Right renal cortex interstitium (tissue), 3 donors: ENCODE measurements at places on chromosomes 7 and 10.

DNA sequence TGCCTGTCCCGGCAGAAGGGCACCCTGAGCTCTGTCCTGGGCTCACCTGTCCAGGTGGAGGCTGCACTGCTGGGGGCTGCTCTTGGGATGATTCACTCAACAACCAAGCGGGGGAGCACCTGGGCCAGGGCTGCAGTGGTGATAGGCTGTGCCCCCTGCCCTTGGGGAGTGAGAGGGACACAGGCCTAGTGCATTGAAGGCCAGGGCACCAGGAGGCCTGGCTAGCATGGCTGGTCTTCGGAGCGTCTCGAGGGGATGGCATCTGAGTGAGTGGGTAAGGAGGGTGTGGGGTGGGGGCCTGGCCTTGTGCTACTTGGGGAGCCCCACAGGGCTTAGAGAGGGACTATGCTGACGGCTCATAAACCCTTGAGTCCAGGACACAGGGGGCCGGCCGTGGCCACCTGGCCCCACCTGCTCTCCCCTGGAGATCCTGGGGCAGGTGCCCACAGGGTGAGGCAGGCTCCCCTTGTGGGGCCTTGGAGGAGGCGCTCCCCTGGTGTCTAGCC is 3.1 kb downstream of the PWWP2B start:
- no peak for DNase-seq

DNA sequence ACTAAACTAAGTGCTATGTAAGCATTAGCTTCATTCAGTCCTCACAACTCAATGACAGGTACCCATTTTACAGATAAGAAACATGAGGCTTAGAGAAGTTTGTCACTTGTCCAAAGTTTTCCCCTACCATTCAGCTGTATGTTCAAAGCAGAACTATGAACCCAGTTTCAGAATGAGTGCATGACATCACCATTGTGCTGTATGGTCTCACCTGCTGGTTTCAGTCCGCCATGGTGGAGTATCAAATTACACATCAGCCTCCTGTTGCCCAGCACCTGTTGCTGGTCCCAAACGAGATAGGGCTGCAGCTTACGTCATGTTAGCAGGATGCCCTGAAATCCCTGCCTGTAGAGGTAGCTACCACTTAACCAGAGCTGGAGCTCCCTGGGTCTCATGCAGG is 95.0 kb downstream of the DYNC1I1 start:
- DNase-seq, result no peak

- DNase-seq, result no peak
Measured at GRCh38 chr10:69677985-69678654, 48.1 kb downstream of the FAM241B start.

DNA sequence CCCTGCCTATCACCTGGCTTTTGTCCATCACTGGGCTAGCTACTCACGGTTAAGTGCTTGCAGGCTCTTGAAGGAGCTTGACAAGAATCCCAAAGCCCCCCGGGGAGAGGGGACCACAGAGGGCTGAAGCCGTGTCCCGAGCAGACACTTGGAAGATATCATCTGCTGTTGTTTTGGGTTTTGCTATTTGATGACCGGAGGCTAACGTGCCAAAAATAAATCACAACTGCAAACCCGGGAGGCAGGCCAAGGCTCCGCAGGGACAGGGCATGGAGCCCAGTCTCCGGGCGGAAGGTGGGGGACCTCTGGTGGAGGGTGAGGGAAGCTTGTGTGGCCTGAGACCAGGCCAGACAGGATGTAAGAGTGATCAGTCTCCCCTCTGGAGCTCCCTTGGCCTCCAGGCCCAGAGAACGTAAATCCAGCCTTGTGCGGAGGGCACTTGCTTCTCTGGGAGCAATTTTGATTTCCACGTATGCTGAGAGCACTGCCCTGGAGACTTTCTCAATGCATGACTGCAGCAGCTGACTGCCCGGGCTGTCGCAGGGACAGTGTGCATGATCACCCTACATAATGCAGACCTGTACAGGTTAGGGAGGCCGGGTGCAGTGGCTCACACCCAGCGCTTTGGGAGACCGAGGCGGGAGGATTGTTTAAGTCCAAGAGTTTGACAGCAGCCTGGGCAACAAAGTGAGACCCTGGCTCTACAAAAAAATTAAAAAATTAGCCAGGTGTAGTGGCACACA is at the start of gene PHKG1:
PHKG1 (minus strand) TSS at position 164 of the 743 bp plus-strand sequence. CDS start 4,011 bp downstream, outside the sequence.
- no peak for DNase-seq

DNA sequence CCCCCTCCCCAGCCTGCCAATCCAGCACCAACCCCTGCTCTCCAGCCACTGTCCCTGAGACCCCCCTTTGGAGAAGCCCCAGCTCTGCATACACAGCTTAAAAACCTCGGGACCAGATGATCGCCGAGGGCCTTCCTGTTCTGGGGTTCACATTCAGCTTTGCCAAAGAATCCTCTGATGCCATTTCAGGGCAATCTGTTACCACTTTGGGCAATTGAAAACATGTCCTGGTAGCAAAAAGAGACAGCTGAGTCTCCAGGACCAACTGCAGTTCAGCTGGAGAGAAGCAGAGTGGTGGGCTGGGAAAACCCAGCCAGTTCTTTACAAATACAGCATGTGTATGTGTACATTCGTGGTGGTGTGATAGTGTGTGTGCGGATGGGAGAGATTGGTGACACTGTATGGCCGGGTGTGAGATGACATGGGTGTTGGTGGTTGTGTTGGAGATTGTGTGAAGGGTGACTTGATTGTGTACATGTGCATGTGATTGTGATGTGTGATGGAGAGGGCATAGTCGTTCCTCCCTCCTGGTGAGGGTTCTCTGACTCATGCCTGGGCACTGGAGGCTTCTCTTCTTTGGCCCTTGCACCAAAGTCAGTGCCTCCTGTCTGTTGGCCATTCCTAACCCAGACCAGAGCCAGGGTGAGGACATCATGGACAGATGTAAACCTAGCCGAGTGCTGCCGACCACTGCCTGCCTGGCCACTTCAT is 48.5 kb upstream of the AQP1 start:
- DNase-seq, result no peak

- DNase-seq, result no peak
Measured at GRCh38 chr7:155141562-155141961, 71.4 kb downstream of the HTR5A start.

DNA sequence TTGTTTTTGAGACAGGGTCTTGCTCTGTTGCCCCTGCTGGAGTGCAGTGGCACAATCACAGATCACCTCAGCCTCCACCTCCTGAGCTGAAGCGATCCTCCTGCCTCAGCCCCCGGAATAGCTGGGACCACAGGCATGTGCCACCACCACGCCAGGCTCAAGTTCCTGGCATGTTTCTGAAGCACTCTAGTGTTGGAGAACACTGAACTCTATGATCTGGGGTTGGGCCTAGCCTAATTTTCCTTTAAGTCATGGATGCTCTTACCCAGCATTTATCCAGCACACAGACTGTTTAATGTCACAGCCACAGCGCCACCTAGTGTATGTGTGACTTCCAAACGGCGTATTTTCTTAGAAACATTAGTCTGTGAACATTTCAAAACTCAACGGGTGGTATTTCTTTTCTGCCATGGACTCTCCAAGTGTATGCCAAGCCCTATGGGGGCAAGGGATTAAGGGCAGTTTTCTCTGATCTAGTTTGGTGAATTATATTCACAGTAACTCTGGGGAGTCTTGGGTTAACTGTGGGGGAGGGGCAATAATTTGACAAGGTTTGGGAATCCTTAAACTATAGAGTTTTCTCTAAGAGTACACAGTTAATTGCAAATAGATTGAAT is 91.8 kb downstream of the CREM start:
- peak; percentile 74 for DNase-seq
